Islet precursor cell (in vitro differentiated cells): ENCODE measurements at places on chromosomes 16 and 17.
A peak's percentile ranks its signal among the peaks of the same experiment; 100 is the strongest.

DNA sequence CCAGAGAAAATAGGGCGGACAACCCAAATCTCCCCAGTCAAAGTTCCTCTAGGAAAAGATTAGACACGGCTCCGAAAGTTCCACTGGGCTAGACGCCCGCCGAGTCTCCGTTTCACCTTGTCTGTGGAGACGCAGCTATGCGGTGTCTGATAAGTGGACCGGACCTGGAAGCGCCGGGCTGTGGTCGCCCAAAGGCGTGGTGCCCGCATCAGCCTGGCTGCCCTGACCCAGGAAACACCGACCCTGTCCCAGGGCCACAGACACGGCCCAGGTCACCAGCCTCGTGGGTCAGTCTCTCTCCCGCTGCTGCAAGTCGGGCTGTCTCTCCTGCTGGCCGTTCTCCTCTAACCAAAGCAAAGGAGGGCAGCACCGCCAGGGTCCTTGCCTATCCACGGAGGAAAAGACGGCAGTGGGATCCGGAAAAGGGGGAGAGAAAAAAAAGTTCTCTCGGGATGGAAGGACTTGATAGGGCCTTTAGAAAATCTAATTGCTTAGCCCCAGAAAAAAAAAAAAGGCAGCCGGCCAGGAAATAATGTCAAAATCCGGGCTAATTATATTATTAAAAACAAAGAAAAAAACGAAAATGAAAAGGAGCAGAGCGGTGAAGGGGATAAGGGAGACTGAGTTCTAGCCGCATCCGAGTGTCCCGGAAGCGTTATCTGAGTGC lies 13.9 kb upstream of the FOXF1 start:
- no peak for DNase-seq

GRCh38 chr17:40425741-40426140 lies 8.0 kb upstream of the TOP2A start:
- DNase-seq = peak; percentile 52

- DNase-seq = no peak
Observed at GRCh38 chr16:4728676-4729075, 5.4 kb downstream of the ANKS3 start.

GRCh38 chr17:48244814-48245213 lies 137.2 kb downstream of the SNX11 start:
- DNase-seq = no peak

DNA sequence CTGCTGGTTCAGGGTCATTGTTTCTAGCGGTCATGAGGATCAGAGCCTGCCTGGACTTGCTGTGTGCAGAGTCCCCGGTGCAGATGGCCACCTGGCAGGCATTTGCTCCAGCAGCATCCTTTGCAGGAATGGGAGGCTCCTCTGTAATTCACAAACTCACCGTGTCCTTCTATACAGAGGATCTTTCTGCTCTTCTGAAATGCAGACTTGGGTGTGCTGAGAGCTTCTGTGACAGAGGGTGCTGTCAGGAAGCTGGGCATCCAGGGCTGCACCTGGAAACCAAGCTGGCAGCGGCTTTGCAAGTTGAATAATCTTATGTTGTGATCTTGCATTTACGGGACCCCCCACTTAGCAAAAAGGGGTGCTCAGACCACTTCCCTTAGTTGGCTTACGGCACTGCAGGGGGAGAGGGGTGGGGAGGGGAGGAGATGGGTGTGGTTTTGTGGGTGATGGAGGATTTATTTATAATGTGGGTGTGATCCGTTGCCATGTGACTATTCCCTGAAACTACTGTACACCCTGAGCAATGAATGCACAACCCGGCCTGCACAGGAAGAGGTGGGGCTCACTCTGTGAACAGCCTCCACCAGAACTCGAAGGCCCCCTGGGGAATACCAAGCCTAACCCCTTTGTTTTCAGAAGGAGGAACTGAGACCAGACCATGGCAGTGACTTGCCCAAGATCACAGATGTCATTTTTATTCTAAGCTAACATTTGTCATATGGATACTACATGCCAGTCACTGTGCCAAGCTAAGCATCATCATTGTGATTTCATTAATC lies 178.3 kb downstream of the PRKCB start:
- DNase-seq = no peak

GRCh38 chr17:9259419-9259818 lies 238.1 kb downstream of the NTN1 start:
- DNase-seq = peak; percentile 85

- peak; percentile 43 for DNase-seq
Observed at GRCh38 chr16:49194537-49195236, 87.0 kb downstream of the CBLN1 start.

GRCh38 chr17:75839942-75840798 lies 4.0 kb downstream of the UNC13D start:
- DNase-seq = no peak

- DNase-seq = no peak
Observed at GRCh38 chr16:11016993-11017392, 72.6 kb downstream of the CLEC16A start.

DNA sequence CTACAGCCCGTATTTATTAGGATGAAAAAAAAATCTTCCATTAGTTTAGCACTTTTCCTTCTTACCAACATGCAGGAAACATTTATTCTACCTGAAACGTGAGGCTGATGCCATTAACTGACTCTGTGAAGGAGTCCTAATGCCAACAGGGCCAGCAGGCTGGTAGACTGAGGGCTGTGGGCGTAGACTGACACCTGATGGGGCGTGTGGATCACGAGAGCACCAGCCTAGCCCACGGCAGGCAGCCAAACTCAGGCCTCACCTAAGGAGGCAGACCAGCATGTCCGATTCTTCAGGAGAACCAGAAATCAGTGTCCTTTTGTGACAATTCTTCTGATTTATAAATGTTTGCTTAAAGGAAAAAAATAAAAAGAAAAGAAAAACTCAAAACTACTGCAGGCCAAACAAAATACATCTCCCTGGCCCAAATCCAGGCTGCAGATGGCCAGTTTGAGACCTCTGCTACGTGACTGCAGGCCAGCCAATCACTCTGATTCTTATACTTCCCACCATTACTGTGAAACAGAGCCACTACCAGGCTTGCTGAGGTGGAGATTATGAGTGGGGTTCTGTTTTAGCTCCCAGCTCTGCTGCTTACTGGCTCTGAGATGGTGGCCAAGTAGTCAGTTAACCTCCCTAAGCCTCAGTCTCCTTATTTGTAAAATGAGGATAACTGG lies 66.5 kb downstream of the GNAO1 start:
- peak; percentile 21 for DNase-seq

- peak; percentile 73 for DNase-seq
Observed at GRCh38 chr17:68102318-68102758, 66.8 kb downstream of the KPNA2 start.

- DNase-seq = no peak
Observed at GRCh38 chr17:61196302-61196704, 203.3 kb upstream of the TBX2 start.

GRCh38 chr16:22400900-22401299 lies 26.5 kb upstream of the CDR2 start:
- no peak for DNase-seq

GRCh38 chr16:61500851-61501250 lies 535.4 kb downstream of the CDH8 start:
- DNase-seq = no peak
